ENCODE measurements at places on chromosomes 7 and 10.

DNA sequence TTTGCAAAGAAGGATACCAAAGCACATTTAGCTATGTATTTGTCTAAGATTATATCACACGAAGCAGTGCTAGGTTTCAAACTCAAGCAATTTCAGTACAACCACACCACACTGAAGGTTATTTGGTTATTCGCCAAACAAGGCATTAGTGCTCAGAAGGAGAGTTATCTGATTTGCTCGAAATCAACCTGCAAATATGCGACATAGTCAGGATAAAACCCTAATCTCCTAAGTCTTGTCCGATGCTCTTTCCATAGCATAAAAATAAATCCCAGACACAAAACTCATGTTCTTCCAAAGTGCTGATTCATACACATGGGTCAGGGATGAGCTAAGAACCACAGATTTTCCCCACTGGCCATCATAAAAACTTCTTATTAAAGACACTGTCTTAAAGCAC is 1288.0 kb upstream of the SORCS1 start:
- DNase-seq, result no peak

DNA sequence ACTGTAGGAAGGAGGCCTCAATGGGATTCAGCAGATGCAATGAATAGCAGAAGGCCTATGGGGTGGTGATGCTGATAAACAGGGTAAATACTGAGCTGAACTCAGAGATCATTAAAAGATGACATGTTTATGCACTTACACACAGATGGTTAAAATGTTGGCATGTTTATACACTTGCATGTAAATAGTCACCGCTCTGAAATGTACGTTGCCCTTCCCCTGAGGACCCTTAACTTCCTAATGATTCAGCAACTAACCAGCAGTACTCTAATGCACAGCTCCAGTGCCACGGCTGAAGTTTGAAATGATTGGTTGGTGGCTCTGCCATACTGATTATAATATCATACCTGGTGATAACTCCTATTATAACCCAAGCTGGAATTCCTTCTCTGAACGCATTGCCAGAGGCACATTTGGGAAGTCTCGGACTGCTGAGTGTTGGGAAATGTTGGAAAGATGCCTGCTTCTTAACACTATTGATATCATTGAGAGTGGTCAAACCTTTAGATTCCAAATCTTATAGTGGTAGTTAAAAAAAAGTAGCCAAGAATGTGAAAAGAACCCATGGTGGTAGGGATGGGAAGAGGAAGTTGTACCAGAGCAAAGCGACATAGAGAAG is 3.7 kb upstream of the CAV1 start:
- DNase-seq, result no peak

DNA sequence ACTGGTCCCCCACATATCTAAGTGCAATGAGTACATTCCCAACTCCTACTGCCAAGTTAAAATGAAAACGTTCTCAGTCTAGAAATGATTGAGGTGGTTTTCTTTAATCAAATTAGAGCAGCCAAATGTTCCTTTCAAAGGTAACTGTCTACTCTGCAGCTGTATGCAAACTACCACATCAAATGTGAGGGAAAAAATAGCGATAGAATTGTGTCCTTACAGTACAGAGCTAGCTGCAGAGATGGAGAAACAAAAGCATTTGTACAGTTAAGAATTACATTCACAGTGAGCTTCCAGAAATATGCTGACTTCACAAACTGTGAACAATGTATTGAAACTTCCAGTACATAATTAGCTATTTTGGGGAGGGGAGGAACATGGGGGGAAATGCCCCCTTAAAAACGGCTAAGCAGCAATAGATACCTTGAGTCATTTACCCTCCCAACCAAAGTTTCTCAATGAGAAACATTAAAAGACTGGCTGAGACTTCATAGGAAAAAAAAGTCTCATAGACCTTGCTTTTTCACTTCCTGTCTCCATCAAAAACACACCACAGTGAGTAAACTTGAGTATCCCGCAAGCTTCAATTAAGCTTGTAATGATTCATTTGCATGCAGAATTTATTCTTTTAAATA is 22.9 kb downstream of the CDK6 start:
- DNase-seq, result peak; percentile 27

GRCh38 chr10:43923328-43923727 is 274.6 kb upstream of the ZNF32 start:
- DNase-seq, result no peak

- peak; percentile 59 for DNase-seq
Observed at GRCh38 chr10:75294866-75295701, 59.3 kb upstream of the COMTD1 start.

DNA sequence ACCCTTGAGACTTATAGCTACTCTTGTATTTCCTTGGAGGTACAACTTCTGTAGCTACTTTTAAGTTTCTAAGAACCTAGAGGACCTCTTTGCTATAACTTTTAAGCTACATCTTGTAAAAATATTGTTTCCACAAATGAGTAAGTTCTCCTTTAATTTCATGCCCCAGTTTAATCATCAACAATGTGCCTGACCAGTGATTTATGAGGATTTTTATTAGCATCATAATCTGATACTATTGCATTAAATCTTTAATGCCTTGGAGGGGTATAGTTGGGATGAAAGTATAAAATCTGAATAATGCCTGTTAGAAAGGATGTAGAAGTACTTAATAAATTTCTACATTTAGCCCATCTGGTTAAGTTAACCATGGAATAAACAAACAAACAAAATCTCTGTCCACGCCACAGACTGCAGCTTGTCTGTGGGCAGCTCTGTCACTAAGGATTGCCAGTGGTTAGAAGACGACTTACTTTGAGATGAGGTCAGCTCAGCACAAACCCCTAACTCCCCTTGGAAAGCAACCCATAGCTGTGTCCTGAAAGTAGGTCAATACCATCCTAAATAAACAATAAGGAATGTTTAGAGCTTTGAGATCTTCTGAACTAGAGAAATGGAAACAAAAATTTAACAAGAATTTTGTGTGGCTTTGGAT is 18.3 kb downstream of the UBE2D1 start:
- DNase-seq, result no peak
